ENCODE measurements at places on chromosomes 4 and X.
A peak's percentile ranks its signal among the peaks of the same experiment; 100 is the strongest.

DNA sequence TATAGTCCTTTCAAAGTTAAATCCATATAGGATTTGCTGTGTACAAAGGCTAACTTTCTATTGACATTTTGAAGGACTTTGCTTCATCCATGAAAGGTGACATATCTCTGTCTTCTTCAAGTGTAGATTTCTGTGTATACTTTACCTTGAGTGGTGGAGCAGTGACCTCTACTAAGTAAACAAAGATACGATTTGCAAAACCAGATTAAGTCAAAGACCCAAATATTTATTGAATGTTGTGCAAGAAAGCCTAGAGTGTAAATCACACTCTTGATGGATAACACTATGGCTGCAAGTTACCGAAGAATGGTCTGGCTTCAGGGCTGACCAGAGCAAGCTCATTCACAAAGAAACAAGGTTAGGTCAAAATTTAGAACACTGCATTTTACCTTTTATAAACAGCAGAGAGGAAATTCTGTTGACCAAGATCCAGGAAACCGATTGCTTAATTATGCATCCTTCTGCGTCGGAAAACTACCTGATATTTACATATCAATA is 5.4 kb upstream of the FGG start:
- no peak for DNase-seq

- no peak for DNase-seq
Measured at GRCh38 chr4:159779716-159780115, 676.8 kb downstream of the RAPGEF2 start.

GRCh38 chrX:23901060-23901459 is 6.7 kb downstream of the APOO start:
- DNase-seq: peak; percentile 70

GRCh38 chr4:159006202-159006601 is 96.7 kb upstream of the RAPGEF2 start:
- DNase-seq: no peak

GRCh38 chr4:85928775-85929591 is 430.9 kb downstream of the MAPK10 start:
- peak; percentile 94 for DNase-seq

GRCh38 chr4:6755088-6755753 is 27.3 kb upstream of the KIAA0232 start:
- no peak for DNase-seq

DNA sequence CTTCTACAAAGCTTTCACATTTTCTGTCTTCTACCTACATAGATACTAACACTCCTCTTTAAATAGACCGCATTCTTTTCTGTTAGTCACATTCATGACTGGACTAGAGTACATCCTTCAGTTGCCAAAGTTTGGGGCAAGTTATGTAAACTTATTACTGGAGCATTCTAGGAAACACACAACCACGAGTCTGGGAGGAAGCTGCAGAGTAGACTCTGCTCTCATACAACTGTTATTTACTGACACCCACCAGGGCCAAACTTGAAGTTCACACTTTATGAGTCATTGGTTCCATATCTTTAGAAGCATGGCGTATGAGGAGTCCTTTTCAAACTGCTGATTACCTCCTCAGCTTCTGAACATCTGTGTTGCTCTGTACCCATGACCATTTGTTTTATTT is 87.0 kb downstream of the RNF150 start:
- no peak for DNase-seq

DNA sequence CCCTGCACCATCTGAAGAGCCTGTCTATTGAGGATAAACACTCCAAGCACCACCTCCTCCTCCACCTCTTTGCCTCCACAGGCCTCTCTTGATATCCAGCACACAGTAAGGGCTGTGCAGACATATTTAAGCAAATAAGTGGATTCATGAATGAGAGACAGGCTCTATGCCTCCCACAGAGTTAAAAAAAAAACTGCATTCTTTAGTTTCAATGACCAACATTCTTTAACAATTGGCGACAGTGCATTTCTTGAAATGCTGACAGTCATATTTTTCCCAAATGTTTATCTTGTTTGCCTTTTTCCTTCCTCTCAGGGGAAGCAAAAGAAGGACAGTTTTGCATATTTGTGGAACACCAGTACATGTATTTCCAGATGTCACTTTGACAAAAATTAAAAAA is 38.6 kb downstream of the MXRA5 start:
- no peak for DNase-seq

DNA sequence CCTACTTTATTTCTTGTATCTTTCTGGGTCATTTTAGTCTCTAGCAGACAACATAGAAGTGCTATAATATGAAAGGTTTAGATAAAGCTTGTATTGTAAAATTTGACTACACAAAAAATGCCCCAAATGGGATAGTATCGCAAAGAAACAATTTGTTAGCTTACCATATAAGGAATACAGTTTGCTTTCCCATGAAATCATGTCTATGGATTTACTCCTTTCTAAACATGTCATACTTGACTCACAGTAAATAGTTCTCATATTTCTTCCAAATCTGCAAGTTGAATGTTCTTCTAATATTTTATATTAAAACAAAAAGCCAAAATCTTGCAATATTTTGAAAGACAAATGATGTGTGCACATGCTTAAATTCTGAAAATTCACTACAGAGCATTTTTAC is 103.9 kb downstream of the PPA2 start:
- no peak for DNase-seq

DNA sequence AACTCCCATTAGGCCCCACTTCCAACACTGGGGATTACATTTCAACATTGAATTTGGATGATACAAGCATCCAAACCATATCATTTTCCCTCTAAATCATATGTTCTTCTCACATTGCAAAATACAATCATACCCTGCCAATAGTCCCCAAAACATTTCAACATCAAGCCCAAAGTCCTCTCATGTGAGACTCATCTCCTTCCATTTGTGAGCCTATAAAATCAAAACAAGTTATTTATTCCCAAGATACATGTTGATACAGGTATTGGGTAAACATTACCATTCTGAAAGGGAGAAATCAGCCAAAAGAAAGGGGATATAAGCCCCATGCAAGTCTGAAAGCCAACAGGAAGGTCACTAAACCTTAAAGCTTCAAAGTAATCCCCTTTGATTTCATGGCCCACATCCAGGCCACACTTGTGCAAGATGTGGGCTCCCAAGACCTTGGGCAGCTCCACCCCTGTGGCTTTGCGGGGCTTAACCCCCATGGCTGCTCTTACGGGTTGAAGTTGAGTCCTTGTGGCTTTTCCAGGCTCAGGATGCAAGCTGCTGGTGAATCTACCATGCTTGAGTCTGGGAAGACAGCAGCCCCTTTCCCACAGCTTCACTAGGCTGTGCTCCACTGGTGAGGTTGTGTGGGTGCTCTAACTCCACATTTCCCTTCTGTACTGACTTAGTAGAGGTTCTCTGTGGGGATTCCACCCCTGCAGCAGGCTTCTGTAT is 40.6 kb upstream of the SERTM2 start:
- DNase-seq: no peak

DNA sequence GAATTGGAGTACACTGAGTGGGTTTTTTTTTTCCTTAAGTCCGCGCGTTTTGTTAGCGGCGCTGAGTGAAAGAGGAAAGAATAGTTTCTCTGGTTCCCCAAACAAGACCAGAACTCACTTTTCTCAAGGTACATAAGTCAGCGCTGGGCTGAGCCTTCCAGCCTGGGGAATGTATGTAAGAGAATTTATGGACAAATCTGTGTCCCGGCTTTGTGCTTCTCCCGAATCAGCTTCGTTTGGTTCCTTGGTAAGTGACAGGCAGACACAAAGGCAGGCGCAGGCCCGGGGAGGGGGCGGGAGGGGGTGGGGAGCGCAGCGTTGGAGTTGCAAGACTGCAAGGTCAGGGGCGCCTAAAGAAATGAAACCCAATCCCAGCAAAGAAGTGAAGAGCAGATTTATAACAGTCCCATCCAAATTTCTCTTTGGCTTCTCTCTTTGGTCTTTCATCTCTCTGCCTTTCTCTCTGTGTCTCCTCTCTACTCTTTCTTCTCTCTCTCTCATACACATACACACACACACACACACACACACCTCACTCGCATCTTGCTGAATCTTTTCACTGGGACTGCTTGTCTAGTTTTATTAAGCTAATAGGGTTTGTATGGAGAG is 981 bp downstream of the TET2 start:
- peak; percentile 36 for DNase-seq

DNA sequence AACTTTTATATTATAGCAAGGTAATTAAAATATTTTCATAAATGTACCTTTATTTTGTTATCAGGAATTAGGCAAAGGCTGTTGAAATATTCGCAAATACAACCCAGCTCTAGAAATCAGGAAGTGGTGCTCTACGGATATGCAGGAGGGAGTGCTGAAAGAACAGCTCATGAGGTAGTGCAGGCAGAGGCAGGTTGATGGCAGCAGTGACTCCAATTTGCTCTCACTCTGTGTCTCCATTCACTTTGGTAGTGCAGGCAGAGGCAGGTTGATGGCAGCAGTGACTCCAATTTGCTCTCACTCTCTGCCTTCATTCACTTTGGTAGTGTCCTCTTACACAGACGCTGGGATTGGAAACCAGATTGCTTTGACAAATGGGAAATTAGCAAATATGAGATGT is 277.9 kb downstream of the TRIML1 start:
- DNase-seq: peak; percentile 11

- DNase-seq: no peak
Measured at GRCh38 chr4:8340781-8341241, 71.3 kb downstream of the HTRA3 start.

GRCh38 chr4:27759611-27760575 is 899.3 kb downstream of the STIM2 start:
- no peak for DNase-seq

GRCh38 chrX:117895418-117895817 is 221.2 kb downstream of the KLHL13 start:
- no peak for DNase-seq

GRCh38 chr4:120971884-120972283 is 49.4 kb upstream of the PRDM5 start:
- DNase-seq: no peak

GRCh38 chrX:96394598-96394997 is 290.0 kb upstream of the DIAPH2 start:
- no peak for DNase-seq

DNA sequence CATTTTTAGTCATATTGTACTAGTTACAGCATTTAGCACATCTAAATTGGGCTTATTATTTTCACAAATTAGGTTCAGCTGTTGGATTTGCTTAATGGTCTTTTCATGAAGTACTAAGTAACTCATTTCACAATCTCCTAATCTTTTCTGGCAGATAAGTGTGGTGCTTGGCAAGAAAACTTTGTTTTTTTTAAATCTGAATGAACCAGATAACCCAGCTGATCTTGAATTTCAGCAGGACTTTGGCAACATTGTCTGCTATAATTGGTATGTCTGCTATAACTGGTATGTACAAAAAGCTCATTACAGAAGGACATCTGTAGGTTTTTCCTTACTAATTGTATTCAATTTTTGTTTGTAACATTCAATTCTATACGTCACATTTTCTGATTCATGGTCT is 22.7 kb downstream of the WDR19 start:
- DNase-seq: no peak

- no peak for DNase-seq
Measured at GRCh38 chr4:807792-808191, 18.1 kb downstream of the CPLX1 start.

Data from ACHN (cell line).